ENCODE measurements at places on chromosomes 4 and X.

- no peak for DNase-seq
Measured at GRCh38 chr4:176238157-176238610, 30.8 kb downstream of the ASB5 start.

GRCh38 chr4:184252136-184253071 lies 34.7 kb upstream of the ENPP6 start:
- DNase-seq: no peak

DNA sequence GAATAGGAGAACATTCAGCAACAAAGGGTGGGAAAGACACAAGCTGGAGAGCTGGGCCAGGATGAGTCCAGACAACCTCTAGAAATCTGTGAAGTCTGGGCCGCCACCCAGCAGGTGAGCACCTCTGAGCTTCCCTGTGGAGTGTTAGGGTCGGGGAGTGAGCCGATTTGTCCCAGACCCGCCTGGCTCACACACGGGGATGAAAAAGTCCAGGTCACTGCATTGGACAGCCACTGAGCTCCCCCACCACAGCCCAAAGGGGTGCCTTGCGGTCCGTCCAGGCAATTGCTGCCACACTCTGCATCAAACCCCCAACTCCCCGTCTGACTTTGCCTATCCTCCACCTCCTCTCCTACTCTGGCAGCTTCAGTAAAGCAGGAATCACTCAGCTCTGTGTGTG lies 38.7 kb downstream of the NHSL2 start:
- DNase-seq: no peak

DNA sequence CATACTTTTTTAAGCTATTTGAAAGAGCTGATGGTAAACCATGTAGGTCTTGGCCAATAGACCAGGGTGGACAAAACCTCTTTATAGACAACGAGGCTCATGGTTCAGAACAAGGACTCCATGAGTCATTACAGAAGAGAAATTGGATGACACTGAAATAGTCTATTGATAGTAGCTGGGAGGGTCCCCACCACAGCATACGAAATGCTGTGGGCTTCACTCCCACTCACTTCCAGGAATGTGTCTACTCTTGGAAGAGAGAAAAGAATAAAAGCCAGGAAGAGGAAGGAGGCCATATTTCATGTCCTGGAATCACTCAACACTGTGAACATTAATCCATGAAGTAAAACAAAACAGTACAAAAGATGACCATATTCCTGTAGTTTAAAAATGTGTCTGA lies 82.3 kb upstream of the MXRA5 start:
- no peak for DNase-seq

DNA sequence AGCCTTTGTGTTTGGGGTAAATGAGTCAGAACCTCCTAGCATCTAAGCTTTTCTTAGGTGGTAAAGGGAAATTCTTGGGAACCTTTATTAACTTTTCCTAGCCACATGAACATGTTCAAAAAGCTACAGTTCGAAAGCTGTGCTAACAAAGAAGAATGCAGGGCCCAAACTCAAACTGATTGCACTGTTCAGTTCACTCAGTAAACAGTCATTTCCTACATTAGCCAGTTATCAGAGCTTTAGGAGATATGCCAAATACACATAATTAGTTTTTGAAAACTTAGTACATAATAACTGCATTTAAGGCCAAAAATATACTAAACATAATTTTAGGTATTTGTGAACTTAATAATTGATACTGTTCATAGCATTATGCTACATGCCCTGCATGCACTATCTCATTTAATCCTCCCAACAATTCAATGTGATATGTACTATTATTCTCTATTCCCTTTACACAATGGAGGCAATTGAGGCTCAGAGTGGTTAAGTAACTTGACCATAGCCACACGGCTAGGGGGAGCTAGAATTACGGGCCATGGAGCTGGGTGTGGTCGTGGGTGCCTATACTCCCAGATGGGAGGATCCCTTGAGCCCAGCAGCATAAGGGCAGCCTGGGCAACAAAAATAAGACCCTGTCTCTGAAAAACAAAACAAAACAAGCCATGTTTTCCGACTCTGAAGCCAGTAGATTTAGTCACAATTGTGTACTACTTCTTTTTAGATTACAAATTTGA lies 43.9 kb upstream of the PDGFRA start:
- no peak for DNase-seq

- DNase-seq: no peak
Measured at GRCh38 chr4:122583906-122584305, 37.0 kb downstream of the IL21 start.

DNA sequence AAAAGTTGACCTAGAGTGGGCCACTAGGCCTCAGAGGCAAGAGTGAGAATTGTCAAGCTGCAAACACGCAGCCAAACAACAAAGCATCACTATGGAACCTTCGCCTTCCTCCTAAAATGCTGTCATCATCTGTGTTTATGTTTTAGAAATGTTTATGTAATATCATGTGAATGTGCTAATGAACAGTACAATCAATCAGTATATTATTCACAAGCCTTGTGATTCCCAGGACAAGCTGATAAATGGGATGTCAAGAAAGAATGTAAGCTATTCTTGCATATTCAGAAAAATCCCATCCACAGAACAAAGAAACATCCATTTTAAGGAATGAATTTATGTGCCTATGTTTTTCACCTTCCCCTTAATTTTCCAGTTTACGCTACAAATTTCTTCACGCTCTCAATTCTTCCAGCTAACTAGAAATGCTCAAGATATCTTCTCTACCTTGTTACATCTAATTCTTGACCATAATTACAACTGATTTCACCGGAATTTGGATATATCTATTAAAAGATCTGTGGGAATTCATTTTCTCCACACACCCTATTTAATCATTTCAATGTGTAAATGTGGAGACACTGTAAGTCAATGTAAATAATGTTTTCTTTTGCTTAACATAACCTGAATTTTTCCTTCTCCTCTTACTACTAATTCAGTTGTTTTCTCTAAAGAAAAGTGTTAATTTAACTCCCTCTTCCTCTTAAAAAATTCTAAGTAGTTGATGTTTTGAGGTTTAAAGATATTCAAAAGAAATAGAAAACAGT lies 65.5 kb downstream of the LEF1 start:
- no peak for DNase-seq

DNA sequence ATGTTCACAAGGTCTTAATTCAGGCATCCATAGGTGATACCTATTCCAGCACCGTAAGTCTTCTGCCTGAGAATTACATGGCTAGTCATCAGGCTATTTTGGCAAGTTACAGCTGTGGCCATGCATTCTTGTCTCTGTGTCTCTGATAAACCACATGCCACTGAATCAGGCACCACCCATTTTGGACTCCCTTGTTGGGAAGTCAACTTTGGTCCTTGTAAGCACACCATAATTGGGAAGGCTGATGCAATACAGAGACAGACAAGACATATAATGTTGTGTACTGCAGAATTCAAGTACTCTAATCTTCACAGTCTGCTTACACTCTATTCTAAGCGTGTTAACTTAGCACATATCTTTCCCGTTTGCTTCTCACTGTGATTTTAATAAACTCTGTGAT lies 483.7 kb upstream of the FTHL17 start:
- DNase-seq: no peak

GRCh38 chrX:15988661-15989603 lies 134.3 kb upstream of the AP1S2 start:
- no peak for DNase-seq

GRCh38 chr4:87543835-87544461 lies 14.8 kb upstream of the SPARCL1 start:
- DNase-seq: peak; percentile 4

- DNase-seq: no peak
Measured at GRCh38 chr4:185589067-185589836, 53.9 kb upstream of the PDLIM3 start.

DNA sequence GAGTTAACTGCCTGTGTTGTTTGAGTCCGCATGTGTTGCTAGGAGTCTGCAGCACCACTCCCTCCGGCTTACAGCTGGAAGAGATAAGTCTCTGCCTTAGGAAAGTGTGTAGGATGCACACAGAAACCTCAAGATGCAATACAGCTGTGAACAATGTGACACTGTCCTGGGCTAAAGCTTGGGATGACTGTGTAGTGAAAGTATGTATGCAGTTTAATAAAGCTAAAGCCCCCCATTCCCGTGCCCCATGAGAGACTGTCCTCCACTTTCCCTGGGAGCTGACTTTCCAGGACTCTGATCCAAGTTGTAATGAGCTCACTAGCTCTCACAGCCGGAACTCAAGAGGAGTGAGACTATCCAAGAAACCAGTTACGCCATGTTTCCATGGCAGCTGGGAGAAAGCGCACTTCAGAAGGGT lies 156.6 kb upstream of the FTHL17 start:
- DNase-seq: no peak
